ENCODE measurements at places on chromosomes 3 and 15.

DNA sequence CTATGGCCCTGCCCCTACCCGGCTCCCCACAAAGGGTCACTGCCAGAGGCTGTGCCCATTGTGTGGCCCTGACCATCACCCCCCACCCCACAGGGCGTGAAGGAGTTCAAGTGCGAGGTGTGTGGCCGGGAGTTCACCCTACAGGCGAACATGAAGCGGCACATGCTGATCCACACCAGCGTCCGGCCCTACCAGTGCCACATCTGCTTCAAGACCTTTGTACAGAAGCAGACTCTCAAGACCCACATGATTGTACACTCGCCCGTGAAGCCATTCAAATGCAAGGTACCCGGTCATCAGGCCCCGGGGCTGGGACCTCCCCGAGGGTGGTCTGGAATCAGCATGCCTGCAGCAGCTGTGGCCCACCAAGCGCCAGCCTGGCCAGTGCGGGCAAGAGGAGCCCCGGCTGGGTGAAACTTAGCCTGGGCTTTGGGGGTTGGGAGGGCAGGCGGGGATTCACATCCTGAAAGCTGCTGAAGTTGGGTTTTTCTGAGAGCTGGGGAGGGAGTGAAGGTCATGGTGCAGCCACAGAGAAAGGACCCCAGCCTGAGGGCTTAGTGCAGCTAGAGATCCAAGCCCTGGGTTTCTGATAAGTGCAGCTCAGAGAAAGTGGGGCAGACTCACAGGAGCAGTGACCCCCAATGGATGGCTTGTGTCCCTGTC lies 29.2 kb downstream of the IDH2 start:
- no peaks in the 10 kb centered on the region for H3K4me1 ChIP-seq
- H3K36me3 ChIP-seq = peaks cover 3% of the 10 kb centered on the region
- no peak overlapping the region for H3K27ac ChIP-seq
- H3K27me3 ChIP-seq = no peaks in the 10 kb centered on the region

DNA sequence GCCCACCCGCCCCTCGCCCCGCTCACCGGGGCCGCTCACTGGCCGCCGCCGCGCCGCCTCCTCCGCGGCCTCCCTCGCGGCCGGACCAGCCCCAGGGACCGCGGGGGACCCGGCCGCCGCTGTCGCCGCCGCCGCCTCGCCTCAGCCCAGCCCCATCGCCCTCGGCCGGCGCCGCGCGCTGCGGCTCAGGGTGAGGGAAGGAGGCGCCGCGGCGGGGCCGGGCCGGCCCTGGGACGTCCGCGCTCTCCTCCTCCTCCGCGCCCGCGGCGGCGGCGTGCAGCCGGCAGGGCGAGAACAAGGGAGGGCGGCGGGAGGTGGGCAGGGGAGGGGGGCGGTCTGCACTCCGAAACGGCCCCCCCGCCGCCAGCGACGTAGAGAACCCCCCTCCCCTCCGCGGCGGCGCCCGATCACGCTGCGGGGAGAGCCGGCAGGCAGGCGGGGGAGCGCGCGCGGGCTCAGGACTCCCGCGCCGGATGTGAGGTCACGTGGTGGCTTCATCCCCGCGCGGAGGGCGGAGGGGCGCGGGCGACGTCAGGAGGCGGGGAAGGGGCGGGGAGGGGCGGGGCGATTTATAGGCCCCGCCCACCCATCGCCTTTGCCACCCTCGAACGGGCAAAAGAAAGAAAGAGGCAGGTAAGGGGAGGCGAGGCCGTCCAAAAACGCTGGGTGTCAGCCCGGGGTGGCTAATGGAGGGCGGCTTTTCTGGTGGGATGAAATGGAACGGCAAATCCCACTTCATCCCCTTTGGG lies at the start of gene ATP13A3:
Gene ATP13A3, minus strand, starts transcription at position 463 of the 749 bp plus-strand sequence. CDS start 24,812 bp downstream, outside the sequence.
- H3K27me3 ChIP-seq = peaks cover 4% of the 10 kb centered on the region
- H3K4me3 ChIP-seq = peak within 1 kb of the TSS; percentile 92
- H3K27ac ChIP-seq = peak within 1 kb of the TSS; percentile 95
- peak; percentile 77 for DNase-seq

DNA sequence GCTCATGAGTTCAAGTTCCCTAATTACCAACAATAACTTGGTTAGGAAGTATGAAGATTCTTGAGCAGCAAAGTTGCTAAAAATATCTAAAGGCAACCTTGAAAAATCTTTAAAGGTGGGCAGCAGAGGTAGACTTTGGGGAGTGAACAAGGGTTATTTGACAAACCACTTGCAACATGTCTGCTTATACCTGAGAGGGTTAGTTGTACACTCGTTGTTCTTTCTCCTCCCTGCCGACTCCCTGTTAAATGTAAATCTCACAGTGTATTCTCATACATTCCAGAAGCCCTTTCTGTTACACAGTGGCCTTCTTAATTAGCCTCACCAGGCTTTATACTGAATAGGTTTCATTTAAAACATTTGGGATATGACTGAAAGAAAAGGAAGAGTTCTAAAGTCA lies 121.7 kb downstream of the ARNT2 start:
- H3K36me3 ChIP-seq = peaks cover 14% of the 10 kb centered on the region
- H3K4me1 ChIP-seq = peaks cover 20% of the 10 kb centered on the region
- H3K27ac ChIP-seq = no peak overlapping the region
- no peaks in the 10 kb centered on the region for H3K27me3 ChIP-seq
- DNase-seq = no peak

DNA sequence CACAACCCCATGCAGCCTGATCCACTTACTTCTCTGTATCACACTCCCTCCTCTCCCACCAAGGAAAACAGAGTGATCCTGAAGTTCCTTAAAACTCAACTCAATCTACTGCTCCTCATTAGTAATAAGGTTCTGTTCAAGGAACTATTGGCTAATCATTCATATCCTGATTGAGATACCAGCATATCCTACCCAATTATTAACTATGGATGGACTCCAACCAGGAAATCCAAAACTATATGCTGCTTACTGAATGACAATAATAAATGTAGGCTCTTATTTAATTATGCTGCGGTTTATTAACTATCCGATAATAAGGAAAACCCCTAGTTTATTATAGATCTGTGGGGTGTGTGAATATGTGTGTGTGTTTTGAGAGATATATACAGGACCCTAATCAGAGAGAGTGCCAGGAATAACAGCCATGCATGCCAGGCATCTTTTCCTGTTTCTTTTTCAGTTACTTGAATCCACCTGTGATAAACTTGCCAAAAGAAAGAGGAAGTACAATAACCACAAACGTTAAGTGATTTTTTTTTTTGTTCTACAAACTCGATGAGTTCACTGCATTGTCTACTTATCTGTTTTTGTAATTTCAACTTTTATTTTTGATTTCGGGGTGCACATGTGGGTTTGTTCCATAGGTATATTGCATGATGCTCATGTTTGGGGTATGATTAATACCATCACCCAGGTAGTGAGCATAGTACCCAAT lies 1031.7 kb upstream of the CFAP20DC start:
- no peak overlapping the region for H3K27ac ChIP-seq
- H3K4me3 ChIP-seq = no peak overlapping the region
- DNase-seq = no peak

DNA sequence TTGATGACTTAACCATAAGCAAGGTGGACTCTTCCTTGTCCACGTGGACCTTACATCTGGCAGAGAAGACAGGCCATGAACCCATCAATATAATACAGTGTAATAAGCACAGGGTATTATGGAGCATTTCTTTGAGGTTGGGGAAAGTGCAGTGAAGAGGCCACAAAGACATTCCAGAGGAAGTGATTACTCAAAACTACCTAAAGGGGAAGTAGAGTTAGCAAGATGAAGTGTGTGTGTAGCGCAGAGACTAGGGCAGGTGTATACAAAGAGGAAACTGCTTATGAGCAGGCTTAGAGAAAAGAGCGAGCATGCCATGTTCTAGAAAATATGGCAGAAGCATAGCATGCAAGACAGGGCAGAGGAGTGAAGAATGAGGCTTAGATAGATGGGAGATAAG lies 17.9 kb downstream of the CP start:
- peaks cover 10% of the 10 kb centered on the region for H3K4me1 ChIP-seq
- no peak overlapping the region for H3K27ac ChIP-seq
- no peaks in the 10 kb centered on the region for H3K27me3 ChIP-seq

DNA sequence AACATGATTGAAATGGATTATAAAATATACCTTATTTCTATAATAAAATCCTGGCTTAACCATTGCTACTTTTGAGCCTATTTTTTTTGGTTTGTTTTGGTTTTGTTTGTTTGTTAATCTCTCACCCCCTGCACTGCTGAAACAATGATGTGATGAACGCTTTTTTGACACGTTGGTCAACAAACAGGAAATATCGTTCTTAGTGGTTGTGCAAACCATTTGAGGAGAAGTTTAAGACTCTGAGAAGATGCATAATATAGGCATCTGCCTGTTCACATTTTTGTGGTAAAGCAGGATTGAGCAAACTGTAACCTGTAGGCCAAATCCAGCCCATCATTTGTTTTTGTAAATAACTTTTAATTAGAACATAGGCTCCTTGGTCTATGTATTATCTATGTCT lies 75.5 kb upstream of the MDFIC2 start:
- no peaks in the 10 kb centered on the region for H3K4me1 ChIP-seq
- H3K27me3 ChIP-seq = no peaks in the 10 kb centered on the region
- no peak overlapping the region for H3K27ac ChIP-seq
- no peak for DNase-seq

DNA sequence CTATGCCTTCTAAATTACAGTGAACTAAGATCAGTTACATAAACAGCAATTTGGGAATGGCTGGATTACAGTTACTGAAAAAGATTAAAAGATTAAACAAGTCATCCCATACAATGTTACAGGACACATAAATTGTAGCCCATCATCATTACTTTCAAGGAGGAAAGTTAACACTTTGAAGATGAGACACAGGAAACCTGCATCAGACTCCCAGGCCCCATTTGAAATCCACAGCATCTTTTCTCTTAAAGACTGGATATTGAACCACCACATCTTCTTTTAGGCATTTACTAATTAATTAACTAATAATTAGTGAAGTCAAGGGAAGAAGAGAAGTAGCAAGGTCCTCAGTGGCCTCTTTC lies 170.2 kb downstream of the PLCL2 start:
- H3K4me3 ChIP-seq = no peak overlapping the region
- peaks cover 40% of the 10 kb centered on the region for H3K4me1 ChIP-seq
- peak overlapping the region; percentile 42 for H3K27ac ChIP-seq
- DNase-seq = no peak
- H3K27me3 ChIP-seq = peaks cover 1% of the 10 kb centered on the region

DNA sequence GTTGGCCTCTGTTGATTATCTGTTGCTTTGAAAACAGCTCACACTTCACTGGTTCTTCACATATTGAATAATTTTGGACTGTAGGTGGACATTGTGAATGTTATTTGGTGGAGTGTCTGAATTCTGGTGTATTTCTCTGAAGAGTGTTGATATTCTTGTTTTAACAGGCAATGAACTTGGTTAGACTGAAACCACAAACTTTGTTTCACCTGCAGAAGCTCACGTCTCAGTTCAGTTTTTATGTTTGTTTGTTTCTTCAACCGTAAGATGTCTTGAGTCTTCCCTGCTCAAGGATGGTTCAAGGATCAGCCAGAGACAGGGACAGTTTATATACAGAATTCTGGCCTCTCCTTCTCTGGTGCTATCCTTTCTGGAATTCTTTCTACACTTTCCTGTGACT lies 43.6 kb downstream of the C3orf20 start:
- H3K36me3 ChIP-seq = no peaks in the 10 kb centered on the region
- H3K27me3 ChIP-seq = peaks cover 12% of the 10 kb centered on the region
- H3K4me1 ChIP-seq = peaks cover 14% of the 10 kb centered on the region
- H3K4me3 ChIP-seq = no peak overlapping the region

DNA sequence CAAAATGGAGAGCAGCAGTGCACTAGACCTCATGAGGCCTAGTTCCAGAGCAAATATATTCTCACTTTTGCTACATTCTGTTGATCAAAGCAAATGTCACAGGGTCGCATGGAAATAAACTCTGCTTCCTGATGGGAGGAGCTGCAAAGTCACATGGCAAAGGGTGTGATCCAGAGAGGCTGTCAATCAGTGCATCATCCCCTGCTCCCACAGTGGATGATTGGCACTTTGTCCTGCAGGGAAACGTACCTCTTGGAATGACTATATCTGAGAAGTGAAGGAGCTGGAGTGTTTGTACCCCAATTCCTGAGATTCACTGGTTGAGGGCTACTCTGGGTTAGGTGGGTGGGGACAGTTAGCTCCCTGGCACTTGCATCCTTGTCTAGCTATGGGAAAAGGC lies 195.1 kb upstream of the CTDSPL start:
- peaks cover 22% of the 10 kb centered on the region for H3K27me3 ChIP-seq
- no peak overlapping the region for H3K4me3 ChIP-seq
- H3K27ac ChIP-seq = no peak overlapping the region

- H3K36me3 ChIP-seq = no peaks in the 10 kb centered on the region
- no peak overlapping the region for H3K27ac ChIP-seq
- H3K4me3 ChIP-seq = no peak overlapping the region
Observed at GRCh38 chr3:173921732-173922131, 524.2 kb downstream of the NLGN1 start.

- no peaks in the 10 kb centered on the region for H3K4me1 ChIP-seq
- H3K4me3 ChIP-seq = no peak overlapping the region
- H3K27ac ChIP-seq = no peak overlapping the region
- DNase-seq = no peak
- H3K27me3 ChIP-seq = peaks cover 2% of the 10 kb centered on the region
Observed at GRCh38 chr3:121508389-121508788, 37.4 kb downstream of the POLQ start.

DNA sequence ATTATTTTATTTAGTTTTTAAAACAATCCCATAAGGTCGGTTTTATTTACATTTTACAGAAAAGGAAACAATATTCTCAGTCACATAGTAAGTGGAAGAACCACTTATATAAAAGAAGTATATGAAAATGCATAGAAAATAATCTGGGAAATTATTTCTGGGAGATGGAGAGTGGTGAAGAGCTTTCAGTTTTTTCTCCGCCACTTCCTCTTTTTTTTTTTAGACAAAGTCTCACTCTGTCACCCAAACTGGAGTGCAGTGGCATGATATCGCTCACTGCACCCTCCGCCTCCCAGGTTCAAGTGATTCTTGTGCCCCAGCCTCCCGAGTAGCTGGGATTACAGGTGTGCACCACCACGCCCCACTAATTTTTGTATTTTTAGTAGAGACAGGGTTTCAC lies 21.2 kb downstream of the RAD51 start:
- H3K36me3 ChIP-seq = peaks cover 8% of the 10 kb centered on the region
- no peaks in the 10 kb centered on the region for H3K4me1 ChIP-seq
- no peak overlapping the region for H3K4me3 ChIP-seq
- DNase-seq = no peak

GRCh38 chr3:150367757-150368156 lies 40.3 kb upstream of the TSC22D2 start:
- H3K36me3 ChIP-seq = no peaks in the 10 kb centered on the region
- H3K4me3 ChIP-seq = no peak overlapping the region
- H3K27me3 ChIP-seq = no peaks in the 10 kb centered on the region
- no peak for DNase-seq
- H3K4me1 ChIP-seq = peaks cover 66% of the 10 kb centered on the region

- peak overlapping the region; percentile 11 for H3K4me3 ChIP-seq
- DNase-seq = peak; percentile 77
- peak overlapping the region; percentile 88 for H3K27ac ChIP-seq
- H3K27me3 ChIP-seq = no peaks in the 10 kb centered on the region
- peaks cover 24% of the 10 kb centered on the region for H3K4me1 ChIP-seq
- no peaks in the 10 kb centered on the region for H3K36me3 ChIP-seq
Observed at GRCh38 chr3:161977063-161977462, 480.5 kb downstream of the OTOL1 start.

All from HFFc6 (cell line).